ENCODE measurements at places on chromosomes 11 and 22. TPM values are rescaled to one million over a fixed set of nuclear protein-coding genes. Genes with fewer than 3 reads are reported as not detected.

- no peak for DNase-seq
Measured at GRCh38 chr11:63563201-63564055, at the start of gene PLAAT2. PLAAT2 (minus strand) TSS chr11:63563379; CDS start chr11:63563324, 55 bp downstream.

GRCh38 chr11:99019696-99020095 is 1.1 kb upstream of the CNTN5 start:
- DNase-seq, result no peak

- no peak for DNase-seq
Measured at GRCh38 chr11:111352935-111353710, 26.0 kb downstream of the POU2AF1 start.

- no peak for DNase-seq
Measured at GRCh38 chr22:23113067-23113846, 28.5 kb downstream of the RSPH14 start.

DNA sequence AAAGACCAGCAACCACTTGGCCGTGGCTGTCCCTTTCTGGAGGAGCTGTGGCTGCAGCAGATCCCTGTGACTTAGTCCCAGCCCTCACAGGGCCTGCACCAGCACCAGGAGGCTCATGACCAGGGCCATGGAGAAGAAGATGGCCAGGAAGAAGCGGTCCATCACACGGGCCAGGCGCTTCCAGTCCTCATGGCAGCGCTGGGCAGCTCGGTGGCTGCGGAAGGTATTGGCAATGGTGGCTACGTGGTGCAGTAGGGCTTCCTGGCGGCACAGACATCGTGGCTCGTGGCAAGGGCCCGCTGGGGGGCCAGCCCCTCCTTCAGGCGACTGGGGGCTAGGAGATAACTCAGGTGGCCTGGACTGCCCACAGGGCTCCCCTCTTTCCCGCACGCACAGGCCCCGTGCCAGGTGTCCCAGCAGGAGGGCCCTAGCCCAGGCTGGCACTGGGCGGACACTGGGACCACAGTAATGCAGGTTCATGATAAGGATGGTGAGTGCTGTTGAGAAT is 5.1 kb downstream of the CHRNA10 start:
- DNase-seq, result no peak

DNA sequence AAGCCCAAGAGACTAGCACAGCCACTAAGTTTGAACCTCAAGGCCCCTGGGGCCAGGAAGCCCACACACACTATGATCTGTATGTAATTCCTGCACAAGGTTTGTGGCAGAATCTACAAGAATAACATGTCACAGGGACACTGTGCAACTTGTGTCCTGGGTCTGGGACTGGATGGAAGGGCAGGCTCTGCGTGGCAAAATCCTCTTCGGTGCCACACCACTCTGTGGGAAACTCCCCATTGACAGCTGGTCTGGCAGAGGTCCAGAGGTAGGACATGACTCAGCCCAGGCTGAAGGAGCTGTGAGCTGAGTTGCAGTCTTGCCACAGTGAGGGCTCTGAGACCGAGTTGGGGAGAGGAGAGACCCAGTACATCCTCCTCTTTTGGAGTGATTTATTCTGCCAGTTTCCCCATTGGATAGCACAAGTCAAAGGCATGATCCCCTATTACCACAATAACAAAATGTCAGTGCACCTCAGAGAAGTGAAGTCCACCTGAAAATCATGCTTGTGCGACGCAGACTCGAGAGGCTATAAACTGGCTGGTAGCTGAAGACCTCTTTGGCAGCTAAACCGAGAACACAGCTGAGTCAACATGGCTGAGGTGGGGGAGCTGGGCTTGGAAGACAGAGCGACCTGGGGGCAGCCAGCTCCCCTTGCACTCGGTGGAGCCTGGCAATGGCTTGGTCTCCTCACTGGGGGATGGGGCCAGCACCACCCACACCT is 23.3 kb upstream of the SERPIND1 start:
- no peak for DNase-seq

- no peak for DNase-seq
Measured at GRCh38 chr11:12009617-12010321, 1.3 kb upstream of the DKK3 start.

NEFH gene
- total RNA-seq, result 0.47 TPM

MAJIN gene
- total RNA-seq, result 1.8 TPM

PATE4 gene
- not detected for total RNA-seq

CNGA4 gene
- total RNA-seq, result 0.36 TPM

Measured in T-cell (primary cell).